ENCODE measurements at places on chromosomes 7 and 10.

DNA sequence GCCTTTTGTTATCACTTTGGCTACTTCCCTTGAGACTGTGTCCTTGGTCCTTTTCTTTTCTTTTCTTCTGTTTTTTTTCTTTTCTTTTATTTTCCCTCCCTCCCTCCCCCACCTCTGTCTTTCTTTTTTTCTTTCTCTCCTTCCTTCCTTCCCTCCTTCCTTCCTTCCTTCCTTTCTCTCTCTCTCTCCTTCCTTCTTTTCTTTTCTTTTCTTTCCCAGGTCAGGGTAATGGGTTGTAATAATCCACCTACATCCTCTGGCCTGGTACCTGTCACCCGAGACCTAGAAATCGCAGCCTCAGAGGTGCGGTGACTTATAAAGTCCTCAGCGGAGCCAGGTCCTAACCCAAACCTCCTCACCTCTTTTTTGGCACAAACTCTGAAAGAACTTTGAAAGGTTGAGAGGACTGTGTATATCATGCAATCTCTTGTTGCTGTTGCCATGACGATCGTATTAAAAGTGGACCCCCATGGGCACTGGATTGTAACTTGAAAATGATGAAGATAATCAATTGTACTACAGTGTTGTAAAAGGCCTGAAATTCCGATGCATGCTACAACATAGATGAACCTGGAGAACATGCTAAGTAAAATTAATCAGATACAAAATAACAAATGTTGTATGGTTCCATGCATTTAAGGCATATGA lies 140.7 kb upstream of the AGK start:
- DNase-seq = no peak

- DNase-seq = no peak
These were observed at the start of gene KLF14 for GRCh38 chr7:130733931-130734814. KLF14 (minus strand) TSS chr7:130734207; CDS start chr7:130734033, 174 bp downstream.

GRCh38 chr7:111763221-111763801 lies 201.0 kb upstream of the IMMP2L start:
- no peak for DNase-seq

- no peak for DNase-seq
These were observed 156.4 kb downstream of the HTR7 start for GRCh38 chr10:90701428-90701827.

DNA sequence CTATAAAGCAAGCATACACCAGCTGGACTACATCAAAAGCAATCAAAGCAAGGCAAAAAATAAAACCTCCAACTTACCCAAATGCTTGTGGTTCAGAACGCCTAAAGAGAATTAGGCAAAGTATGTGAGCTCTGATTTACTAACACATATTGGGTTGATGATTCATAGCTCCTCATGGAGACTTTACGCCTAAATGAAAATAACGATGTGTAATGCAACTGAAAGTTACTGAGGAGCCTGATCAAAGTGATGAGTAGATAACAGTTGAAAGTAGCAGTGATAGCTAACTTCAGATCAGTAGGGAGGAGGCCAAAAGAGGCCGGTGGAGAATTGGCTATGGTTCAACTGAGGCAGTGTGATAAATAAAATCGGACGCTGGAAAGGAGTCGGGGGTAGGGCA lies 85.0 kb downstream of the MPP7 start:
- DNase-seq = no peak

- DNase-seq = no peak
These were observed 30.0 kb downstream of the IKZF1 start for GRCh38 chr7:50334341-50334994.

GRCh38 chr10:103232131-103232673 lies 13.5 kb upstream of the RPEL1 start:
- peak; percentile 90 for DNase-seq

- no peak for DNase-seq
These were observed 237.3 kb downstream of the DGKI start for GRCh38 chr7:137609500-137609899.

- DNase-seq = no peak
These were observed 311.8 kb upstream of the PRKCQ start for GRCh38 chr10:6891924-6892323.

GRCh38 chr10:93166134-93166533 lies 92.4 kb downstream of the CYP26A1 start:
- peak; percentile 25 for DNase-seq

DNA sequence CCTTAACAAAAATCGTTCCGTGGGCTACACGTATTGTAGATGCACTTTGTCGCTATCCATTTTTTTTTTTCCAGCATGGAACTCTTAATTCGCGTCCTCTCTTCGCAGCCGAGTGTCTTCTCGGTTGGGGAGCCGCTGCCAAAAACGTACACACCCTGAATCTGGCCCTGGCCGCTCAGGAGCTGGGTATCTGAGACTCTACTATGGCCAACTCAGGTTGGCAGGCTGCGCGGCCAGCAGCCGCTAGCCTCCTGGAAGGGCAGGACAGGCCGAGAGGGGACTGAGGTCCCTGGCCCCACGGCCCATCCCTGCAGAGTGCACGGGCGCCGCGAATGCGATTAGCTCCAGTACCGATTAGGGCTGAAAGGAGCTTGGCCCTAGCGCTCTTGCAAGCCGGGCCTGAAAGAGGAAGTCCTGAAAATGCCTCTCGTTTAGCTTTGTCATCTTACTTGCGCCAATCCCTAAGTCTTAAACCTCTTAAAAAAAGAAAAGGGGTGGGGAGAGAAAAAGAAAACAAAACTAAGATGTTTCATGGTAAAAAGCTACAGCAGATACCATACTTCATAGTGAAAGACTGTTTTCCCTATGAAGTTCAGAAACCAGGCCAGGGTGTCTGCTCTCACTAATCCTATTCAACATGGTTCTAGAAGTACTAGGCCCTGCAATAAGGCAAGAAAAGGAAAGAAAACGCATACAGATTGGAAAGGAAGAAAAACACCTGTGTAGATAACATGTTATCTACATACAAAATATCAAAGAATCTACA lies 113.2 kb upstream of the RHEB start:
- no peak for DNase-seq

- DNase-seq = peak; percentile 63
These were observed 45.7 kb downstream of the PITRM1 start for GRCh38 chr10:3126741-3127346.

DNA sequence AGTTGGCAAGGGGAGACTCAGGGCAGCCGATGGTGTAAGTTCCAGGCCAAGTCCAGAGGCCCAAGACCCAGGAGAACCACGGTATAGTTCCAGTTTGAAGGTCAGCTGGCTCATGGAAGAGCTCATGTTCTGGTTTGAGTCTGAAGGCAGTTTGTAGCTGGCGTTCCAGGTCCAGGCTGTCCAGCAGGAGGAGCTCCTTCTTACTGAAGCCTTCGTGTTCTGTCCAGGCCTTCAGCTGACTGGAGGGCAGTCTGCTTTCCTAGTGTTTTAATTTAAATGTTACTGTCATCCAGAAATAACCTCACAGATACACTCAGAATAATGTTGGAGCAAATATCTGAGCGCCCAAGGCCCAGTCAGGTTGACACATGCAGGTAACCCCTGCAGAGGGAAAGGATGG lies 4.2 kb downstream of the SUN1 start:
- no peak for DNase-seq

- no peak for DNase-seq
These were observed 3.8 kb downstream of the WDR91 start for GRCh38 chr7:135207406-135208101.

GRCh38 chr10:133257489-133258065 lies 19.1 kb downstream of the ADAM8 start:
- DNase-seq = peak; percentile 80

DNA sequence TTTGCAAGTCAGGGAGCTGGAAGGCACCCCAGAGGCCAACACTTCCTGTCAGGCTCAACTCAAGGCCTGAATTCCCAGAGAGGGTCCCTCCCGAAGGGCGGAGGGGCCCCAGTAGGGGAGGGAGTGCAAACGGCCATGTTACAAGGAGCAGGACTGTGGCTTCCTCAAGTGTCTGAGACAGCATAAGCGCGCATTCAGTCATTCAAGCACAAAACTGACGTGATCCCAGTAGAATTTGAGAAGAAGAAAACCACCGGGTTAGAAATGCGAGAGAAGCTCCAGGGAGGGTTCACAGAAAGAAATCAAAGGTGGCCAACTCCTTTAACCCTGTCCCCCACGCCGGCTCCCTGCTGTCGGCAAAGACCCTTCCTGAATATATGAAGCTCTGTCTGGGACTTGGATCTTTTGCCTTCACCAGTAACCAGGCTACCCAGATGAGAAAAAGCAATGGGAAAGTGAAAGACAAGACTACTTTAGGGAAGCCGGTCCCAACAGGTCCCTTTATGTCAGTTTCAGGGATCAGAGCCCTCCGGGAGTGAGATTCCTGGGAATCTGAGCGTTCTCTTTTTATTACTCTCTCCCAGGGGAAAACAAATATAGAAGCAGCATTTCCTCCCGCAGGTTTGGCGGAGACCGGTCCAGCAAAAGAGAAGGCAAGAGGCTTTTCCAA lies 1.3 kb downstream of the AFAP1L2 start:
- no peak for DNase-seq

GRCh38 chr7:14960721-14961120 lies 58.2 kb upstream of the DGKB start:
- no peak for DNase-seq

DNA sequence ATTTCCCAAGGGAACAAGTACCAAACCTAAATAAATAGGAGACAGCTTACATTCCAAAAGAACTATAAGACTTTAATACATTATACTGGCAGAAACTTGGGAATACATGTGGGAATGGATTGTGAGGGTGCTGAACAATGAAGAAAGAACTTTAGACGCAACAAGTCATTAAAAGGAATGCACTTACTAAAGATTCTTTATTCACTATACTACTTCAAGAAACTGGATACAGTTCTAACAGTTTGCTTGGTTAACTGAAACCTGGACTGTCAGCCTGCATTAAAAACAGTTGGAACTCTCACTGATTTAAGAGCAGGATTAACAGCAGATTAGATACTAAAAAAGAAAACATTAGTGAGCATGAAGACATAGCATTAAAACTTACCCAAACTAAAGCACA lies 12.0 kb downstream of the CACUL1 start:
- no peak for DNase-seq

- no peak for DNase-seq
These were observed 637.9 kb downstream of the TNS3 start for GRCh38 chr7:46943996-46944395.

DNA sequence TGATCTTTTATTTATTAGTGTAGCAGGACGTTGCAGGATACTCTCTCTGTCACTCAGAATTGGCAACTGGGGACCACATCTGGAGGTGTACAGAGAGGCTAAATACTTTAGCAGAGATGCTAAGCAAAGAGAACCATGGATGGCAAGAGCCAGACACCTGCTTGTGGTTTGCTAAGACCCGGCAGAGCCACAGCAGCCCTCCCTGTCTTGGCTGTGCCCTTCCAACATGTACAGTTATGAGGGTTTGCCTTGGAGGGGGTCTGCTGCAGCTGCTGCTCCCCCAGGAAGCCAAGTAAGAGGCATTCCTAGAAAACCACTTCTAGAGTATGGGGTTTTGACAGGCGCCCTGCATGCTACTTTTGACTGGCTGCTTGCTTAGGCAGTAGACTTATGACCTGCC lies 5.1 kb downstream of the NPVF start:
- DNase-seq = no peak

DNA sequence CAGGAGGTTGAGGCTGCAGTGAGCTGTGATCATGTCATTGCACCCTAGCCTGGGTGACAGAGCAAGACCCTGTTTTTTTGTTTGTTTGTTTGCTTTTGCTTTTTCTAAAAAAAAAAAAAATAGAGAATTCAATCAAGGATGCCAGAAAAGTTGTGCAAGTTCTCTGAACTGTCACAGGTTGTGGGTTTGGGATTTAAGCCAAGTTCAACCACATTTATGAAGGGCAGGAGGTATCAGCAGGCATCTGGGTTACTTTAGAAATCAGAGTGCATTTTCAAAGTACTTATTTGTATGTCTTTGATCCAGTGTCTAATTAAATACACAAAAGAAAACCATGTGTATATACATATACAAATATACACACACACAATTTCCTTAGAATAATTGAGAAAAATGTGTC lies 151.2 kb upstream of the MINDY3 start:
- no peak for DNase-seq

GRCh38 chr7:46630031-46630430 lies 709.0 kb upstream of the IGFBP3 start:
- no peak for DNase-seq

GRCh38 chr7:135186841-135187253 lies 16.3 kb upstream of the CYREN start:
- no peak for DNase-seq

DNA sequence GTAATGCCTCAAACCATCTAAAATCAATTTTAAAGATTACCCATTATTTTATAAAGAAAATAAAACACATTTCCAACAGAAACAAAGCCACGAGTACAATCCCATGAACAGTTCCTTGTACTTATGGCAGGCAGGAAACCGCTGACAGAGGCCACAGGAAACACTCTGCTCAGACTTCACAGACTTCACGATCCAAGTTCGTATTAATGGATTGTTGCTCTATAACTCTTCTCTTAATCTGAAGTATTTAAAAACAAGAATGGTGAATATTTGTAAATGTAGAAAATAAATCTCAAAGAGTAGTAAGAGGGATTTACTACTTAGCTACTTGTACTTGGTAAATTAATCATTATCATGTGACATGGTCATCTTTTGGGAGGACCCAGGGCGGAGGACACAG lies 78.3 kb downstream of the SNX10 start:
- no peak for DNase-seq

- DNase-seq = no peak
These were observed 363.0 kb downstream of the SH2D4B start for GRCh38 chr10:80900661-80901060.

GRCh38 chr7:112726076-112726475 lies 64.1 kb downstream of the TMEM168 start:
- DNase-seq = no peak

DNA sequence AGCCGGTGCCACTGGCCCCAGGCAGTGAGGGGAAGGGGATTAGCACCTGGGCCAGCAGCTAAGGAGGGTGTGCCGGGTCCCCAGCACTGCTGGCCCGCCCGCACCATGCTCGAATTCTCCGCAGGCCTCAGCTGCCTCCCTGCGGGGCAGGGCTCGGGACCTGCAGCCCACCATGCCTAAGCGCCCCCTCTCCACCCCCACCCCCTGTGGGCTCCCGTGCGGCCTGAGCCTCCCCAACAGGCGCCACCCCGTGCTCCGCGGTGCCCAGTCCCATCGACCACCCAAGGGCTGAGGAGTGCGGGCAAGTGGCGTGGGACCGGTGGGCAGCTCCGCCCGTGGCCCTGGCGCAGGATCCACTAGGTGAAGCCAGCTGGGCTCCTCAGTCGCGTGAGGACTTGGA lies 144.8 kb upstream of the CDCA7L start:
- no peak for DNase-seq

- no peak for DNase-seq
These were observed 36.4 kb upstream of the INSIG1 start for GRCh38 chr7:155261031-155261985.

DNA sequence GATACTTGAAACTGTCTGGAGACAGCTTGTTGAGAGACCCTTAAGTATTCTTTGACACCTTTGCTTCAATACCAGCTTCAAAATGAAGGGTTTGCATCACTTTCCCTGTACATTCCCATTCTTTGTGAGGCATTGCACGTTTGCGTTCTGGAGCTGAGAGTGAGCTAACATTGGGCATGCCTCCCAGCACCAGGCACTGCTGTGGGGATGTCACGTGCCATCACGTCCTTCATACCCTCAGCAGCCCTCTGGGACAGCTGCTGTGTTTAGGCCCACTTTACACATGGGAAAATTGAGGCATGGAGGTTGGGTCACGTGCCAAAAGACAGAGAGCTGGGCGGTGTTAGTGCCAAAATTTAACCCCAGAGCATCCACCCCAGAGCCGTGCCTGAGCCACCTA lies 66.2 kb upstream of the INSYN2A start:
- no peak for DNase-seq
